ACHN (cell line): ENCODE measurements at places on chromosomes 7 and 10.

DNA sequence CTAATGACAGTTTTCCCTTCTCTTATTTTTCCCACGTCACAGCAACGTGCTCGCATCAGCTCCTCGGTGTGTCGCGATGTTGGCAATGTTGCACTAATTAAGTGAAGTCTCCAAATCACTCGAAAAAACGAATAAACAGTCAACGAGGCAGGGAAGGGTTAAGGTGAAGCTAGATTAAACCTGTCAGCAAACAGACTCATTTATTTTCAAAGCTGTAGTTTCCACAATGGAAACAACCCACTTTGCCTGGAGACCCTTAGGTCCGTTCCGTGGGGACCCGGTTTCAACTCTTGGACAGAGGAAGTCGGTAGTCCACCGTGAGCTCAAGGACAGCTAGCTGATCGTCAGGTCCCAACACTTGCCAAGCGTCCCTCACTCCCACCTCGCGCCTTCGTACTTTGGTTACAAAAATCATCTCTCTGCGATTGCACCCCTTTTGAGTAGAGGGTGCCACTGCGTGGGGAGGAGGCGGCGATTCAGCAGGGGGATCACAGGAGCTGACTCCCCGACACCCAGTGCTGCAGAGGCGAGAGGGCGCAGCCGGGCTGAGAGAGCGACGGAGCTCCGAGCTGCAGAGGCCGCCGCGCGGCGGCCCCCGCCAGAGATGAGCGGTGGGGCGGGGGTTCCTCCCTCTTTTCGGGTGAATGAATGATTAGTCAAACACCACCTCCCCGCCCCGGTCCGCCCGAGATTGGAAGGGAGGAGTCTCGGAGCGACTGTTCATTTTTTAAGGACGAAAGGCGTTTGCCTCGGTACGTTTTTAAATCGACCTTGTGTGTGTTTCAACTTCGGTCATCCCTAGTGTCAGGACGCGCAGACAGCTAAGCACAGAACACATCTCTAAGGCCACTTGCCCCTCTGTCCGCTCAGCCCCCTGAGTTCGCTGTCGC lies 1.3 kb upstream of the BMPER start:
- peak; percentile 17 for DNase-seq

- no peak for DNase-seq
Observed at GRCh38 chr7:143322760-143323633, 7.1 kb downstream of the CLCN1 start.

DNA sequence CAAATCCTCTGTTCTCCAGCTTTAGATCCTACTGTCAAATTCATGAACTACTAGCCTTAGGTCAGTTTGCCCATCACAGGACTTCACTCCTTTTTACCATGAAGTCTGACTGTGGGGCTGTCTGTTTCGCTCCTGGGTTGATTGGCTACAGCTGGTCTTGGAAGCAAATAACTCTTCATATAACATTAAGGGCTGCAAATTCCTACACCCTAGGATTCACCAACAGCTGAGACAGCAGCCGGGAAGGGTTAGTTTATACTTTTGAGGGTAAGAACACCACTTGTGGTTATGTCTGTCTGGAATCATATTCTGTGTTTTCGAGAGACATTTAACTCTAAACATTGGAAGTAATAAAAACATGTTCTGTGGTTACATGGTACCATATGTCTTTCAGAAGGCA lies 55.9 kb upstream of the KIAA1217 start:
- no peak for DNase-seq

DNA sequence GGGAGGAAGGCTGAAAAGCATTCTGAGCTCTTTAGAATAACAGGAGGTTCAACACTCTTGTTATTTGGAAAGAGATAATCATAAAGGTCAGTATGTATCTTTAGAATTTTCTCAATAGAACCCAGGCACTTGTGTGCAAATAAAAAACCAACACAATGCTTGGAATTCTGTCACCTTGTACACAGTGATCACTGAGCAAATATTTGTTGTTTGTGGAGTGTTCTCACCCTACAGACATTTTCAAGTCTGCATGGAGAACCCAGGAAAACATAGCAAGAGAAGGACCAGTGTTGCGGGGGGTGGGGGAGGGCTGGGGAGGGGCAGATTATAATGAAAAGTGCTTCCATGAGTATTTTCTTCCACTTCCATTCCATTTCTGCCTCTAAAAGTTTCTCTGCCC lies 87.4 kb downstream of the FAM107B start:
- no peak for DNase-seq
